ENCODE measurements at places on chromosomes 12 and 14. TPM values are rescaled to one million over a fixed set of nuclear protein-coding genes. Genes with fewer than 3 reads are reported as not detected.

- DNase-seq, result peak; percentile 58
These were observed 5.7 kb downstream of the DCN start for GRCh38 chr12:91176915-91177314.

GRCh38 chr12:109716512-109717389, 3.1 kb downstream of the FAM222A start:
- DNase-seq, result no peak

DNA sequence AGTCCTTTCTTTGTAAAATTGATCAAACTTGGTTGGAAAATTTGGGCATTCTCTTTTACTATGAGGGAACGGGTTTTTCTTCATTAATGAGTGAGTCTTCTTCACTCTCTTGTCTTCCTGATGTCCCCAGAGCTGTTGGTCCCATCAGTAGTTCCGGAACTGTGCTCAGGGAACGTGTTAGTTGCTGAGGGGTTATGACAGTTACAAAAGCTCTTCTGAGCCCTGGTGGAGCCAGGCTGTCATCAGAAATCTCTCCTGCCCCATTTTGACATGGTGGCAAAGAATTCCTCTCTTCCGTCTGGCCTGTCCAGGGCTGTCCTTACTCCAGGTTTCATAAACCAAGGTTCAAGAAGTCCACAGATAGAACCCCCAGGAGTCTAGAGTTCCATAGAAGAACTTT, 208.5 kb downstream of the SLC41A2 start:
- no peak for DNase-seq

DNA sequence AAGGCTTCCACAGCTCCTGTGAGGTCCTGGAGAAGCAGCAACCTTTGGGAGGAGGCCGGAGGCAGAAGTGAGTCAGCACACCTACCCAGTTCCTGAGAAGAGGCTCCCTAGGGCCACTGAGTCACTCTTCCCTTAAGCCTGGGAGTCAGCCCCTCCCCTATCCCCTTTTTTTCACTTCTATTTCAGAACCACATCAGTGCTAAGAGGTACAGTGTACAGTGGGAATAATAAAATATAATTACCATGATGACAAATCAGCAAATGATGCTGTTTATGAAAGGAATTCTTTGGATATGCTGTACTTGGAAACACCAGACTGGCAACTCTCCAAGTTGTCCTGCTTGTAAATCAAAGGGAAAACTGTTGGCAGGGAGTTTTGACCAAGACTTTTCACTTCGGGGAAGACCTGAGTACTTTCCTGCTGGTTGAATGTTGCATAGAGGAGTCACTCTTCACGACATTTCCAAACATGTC, 7.8 kb upstream of the TBPL2 start:
- no peak for DNase-seq

DNA sequence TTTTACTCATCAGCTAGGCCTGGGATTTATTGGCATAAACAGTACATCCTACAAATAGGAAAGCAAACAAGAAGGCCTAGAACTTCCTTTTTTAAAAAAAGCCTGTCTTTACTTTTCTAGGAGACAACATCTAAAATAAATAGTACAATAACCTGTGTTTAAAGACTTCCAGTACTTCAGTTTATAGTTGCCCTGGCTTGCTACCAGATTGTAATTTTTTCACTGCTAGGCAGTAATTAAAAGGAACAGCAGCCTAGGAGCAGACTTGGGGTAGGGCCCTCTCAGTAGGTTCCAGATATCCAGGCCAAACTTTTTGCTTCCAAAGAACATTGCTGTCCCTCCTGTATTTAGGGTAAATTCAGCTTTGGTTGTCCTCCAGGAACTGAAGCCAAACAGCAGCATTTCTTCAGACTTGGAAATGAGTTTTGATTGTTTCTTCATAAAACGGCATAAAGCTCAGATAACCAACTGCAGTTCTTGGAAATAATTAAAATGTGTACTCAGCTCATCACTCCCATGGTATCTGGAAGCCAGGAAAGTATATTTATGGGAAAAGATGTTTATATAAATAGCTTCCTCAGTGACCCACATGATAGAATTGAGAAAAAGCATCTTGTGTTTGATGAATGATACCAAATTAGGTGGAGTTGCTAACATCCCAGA, 61.7 kb downstream of the PPP1R36 start:
- DNase-seq, result no peak

DNA sequence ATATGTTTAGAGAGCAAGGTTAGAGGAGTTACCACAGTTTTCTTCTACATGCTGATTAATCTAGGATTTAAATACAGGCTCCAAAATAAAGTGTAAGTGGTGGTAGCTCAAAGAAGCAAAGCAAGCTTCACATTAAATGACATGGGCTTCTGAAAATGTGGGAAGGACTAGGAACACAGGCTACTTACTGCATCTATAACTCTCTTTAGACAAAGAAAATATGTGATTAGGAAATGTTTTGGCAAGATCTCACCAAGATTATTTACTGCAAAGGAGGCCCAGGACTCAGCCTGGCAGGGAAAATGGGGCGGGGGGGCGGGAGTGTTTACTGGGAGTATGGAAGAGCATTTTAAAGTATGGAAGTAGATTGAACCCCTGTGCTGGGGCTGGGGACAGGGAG, 39.4 kb downstream of the ETV6 start:
- DNase-seq, result no peak

GRCh38 chr12:96401076-96401871, 1.0 kb upstream of the CDK17 start:
- DNase-seq, result peak; percentile 68

LRTM2 gene
- total RNA-seq, result not detected

DNAI7 gene
- total RNA-seq, result not detected

ANAPC7 gene
- total RNA-seq, result 42.3 TPM

ERBB3 gene
- not detected for total RNA-seq

MSI1 gene
- not detected for total RNA-seq

TSPAN19 gene
- not detected for total RNA-seq
